ENCODE measurements at places on chromosomes 2 and 18.

DNA sequence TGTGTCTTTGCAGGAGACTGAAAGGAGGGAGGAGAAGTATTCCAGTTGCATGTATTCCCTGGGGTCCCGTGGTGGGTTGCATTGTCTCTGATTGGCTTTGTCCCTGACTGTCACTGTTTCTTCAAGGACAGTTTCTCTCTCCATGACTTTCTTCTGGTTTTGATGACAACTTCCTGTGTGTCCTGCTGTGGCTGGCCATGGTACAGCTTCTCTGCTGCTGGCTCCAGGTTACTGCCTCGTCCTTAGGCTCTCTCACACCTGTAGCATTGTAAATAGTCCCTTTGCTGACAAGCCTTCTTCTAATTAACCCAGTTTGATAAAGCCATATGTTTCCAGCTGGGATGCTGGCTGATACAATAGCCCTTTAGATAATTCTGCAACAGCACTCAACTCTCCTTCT lies 129.0 kb downstream of the LPIN1 start:
- no peak for DNase-seq

DNA sequence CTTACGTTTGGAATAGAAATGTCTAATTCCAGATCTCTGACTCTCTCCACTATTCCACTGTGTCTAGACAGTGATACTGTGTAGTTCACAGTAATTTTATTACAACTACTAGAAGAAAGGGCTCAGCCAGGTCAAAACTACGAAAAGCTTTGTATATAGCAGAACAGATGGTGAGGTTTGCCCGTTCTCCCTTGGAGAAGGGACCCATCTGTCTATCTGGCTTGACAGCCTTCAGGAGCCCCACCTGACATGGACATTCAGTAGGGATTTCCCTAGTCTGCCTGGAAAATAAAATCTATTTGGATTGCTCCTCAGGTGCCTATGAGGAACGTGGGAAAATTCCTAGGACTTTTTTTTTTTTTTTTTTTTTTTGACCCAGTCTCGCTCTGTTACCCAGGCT lies 435.4 kb downstream of the NRXN1 start:
- DNase-seq, result no peak

- no peak for DNase-seq
Measured at GRCh38 chr2:20049637-20050036, 1.8 kb downstream of the LAPTM4A start.

GRCh38 chr2:112750560-112750843 lies 13.9 kb downstream of the CKAP2L start:
- DNase-seq, result no peak

DNA sequence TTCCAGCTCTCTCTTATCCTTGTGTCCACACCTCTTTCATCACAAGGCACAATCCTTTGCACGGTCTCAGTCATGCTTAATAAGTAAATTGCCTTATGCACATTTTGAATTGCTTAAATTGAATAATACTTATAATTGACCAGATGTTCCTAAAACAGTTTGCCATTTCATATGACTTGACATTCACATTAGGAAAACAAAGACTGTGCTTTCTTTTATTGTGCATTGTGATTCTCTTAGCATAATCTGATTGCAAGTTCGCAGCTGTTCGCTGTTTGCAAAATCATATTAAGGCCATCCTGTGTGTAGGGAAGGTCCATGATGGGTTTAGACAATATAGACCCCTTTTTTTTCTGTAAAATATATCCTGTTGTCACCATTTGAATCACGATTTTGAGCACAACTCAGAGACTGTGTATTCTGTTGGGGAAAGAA lies 75.6 kb downstream of the RNF144A start:
- no peak for DNase-seq

- DNase-seq, result no peak
Measured at GRCh38 chr2:86416146-86416545, 25.0 kb upstream of the KDM3A start.

DNA sequence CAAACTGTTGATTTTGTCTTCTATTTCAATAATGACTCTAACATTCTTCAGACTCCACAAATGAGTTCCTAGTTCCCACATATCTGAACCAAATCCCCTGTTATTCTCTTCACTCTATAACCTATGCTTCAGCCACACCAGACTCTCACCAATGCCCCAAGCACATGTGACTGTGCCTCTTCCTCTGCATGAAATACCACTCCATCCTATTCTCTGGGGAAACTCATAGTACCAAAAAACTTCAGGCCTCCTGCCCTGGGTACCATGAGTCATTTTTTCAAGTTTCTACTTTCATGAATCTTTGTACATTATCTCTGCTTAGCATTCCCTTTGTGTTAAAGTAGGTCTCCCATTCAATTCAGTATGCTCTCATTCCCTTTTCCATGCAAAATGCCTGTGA lies 353.2 kb downstream of the ZEB2 start:
- no peak for DNase-seq

DNA sequence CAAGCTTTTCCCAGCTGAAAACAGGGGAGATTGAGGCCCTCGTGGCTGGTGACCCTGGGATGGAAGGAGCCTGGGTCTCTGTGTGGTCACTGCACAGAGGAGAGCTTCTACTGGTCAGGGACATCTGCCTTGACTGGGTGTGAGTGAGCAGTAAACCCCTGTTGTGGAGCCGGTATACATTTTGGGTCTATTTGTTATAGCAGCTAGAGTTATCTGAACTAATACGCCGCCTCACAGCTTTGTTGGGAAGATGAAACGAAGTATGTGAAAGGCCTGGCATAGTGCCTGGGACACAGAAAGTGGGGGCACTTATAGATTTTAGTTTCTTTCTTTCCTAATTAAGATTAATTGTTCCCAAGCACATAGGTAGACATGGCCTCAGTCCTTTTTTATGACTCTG lies 72.2 kb upstream of the HPCAL1 start:
- no peak for DNase-seq

GRCh38 chr2:4246364-4247131 lies 543.2 kb downstream of the DCDC2C start:
- no peak for DNase-seq

DNA sequence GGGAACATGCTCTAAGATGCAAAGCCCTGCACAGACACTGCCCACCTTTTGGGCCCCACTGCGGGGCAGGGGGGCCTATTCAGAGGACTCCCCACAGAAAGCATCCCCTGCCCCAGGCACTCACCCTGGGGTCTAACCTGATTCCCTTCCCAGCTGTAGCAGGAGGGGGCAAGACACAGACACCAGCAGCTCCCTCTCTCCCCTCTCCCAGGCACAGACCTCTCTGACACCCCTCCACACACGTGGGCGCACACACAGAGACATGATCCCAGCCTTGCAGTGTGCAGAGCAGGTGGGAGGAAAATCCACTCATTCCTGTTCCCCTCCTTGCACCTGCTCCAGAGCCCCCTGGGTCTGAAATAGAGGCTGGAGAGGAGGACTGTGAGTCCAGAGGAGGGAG lies 10.7 kb downstream of the TNS1 start:
- DNase-seq, result no peak

DNA sequence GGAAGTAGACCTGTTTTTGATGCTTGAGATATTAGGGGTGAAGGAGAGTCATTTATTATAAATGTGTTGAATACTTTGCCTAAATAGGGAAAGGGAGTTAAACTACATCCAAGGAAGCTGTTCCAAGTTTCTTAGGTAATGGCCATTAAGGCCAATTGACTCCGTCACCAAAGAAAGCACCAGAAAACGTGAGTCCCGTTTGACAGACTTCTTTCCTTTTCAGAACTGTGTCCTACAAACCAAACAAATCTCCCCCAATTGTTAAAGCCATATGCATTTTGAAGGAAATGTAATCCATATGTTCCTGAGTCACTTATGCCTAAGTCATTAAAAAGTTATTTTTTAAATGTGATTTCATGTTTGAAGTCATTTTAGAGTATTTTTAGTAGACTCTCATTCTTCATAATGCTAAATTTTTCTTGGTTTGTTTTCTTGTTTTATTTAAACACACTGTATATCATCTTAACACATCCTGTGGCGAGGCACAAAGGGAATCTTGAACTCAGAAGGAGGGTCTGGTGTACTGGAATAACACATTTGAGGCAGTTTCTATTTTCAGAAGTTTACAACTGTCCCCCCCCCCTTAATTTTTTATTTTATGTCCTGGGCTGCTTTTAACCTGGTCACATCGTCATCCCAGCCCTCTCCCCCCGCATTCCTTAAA lies 133.7 kb downstream of the RHBDD1 start:
- DNase-seq, result no peak

DNA sequence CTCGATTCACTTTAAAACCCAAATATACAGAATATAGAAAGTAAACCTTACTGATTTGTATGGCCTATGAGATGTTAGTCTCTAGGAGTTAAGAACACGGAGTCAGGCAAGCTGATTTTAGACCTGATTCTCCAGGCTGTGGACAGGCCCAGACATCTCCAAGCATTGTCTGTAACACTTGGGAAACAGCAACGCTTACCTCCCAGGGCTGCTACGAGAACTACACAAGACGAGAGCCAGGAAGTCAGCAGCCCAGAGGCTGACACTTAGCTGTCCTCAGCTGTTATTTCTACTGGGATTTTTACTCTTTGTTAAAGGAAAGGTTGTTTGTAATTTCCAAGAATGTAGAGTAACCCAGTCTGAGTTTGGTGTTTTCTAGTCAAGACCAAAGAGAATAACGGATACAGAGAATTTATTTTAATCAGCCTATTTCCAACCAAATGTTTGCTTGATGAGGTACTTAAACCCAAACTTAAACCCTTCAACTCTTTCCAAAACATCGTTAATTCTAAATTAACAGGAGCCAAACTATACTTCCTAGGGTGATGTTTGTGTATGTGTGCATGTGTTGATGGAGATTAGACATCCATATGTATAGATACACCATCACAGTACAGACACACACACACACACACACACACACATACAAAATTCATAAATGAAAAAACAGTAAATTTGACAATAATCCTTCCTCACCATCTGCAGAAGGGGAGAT lies 123.4 kb downstream of the LAMA1 start:
- DNase-seq, result no peak

DNA sequence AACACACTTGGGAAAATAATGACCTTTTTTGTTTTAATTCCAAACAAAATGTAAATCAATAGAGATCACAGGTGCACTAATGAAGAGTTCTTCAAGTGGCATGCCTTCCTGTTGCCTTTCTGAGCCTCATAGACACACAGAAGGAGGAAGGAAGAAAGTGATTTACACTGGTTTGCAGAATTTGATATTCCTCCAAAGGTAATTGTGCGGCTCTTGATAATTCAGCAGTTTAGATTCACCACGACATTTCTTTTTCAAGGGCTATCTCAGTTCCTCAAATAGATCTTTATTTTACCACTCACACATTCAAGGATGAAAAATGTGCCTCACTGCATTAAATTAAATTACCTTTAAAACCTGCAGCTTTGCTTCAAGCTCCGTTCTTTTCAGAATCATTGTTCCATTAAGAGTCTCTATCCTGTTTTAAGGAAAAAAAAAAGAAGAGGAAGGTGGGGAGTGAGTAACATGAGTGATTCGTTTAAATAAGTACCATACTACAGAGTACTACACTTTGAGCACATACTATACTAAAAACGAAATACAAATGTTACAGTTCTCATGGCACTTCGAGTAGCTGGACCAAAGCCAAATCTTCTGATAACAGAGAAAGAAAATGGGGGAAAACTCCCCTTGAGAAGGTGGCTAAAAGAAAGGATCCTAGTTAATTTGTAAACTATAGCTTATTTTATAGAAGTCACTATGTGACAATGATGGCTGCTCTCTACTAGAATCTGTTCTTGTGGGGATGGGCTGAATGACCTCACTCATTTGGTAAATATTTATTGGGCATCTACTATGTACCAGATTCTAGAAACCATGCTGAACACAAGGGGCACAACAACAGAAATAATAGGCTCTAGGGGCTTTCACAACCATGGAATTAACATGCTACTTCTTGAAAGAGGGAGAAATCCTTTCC lies 16.6 kb downstream of the CYTIP start:
- DNase-seq, result no peak

DNA sequence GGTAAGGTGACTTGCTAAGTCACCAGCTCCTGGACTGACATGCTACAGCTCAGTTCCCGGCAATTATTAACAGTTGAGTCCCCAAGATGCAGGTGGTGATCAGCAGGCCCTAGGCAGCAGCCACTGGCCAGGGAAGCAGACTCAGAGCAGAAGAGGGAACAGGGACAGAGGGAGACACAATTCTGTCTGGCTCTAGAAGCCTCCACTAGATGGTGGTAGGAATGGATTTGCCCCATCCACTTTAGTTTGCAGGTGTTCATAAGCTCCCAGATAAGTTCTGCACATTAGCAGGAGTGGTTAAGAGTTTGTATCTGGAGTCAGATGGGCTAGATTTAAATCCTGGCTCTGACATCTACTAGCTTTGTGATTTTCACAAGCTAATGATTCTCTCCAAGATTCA lies 25.5 kb upstream of the SLC1A4 start:
- no peak for DNase-seq

DNA sequence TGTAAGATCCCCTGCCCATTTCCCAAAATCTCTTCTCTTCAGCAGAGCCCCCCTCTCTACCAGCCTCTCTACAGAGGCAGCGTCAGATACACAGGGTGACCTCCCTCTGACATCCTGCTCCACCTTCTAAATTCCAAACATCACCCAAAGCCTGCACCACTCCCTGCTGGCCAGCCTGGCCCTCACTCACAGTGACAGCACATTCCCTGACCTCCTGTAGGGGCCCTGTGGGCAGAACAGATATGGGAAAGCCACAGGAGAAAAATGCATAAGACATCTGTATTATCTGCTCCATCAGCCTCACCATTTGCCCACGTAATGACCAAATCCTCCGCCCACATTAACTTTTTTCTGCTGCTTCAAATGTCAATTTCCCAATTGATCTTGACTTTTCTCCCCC lies 40.6 kb downstream of the TRABD2A start:
- no peak for DNase-seq

DNA sequence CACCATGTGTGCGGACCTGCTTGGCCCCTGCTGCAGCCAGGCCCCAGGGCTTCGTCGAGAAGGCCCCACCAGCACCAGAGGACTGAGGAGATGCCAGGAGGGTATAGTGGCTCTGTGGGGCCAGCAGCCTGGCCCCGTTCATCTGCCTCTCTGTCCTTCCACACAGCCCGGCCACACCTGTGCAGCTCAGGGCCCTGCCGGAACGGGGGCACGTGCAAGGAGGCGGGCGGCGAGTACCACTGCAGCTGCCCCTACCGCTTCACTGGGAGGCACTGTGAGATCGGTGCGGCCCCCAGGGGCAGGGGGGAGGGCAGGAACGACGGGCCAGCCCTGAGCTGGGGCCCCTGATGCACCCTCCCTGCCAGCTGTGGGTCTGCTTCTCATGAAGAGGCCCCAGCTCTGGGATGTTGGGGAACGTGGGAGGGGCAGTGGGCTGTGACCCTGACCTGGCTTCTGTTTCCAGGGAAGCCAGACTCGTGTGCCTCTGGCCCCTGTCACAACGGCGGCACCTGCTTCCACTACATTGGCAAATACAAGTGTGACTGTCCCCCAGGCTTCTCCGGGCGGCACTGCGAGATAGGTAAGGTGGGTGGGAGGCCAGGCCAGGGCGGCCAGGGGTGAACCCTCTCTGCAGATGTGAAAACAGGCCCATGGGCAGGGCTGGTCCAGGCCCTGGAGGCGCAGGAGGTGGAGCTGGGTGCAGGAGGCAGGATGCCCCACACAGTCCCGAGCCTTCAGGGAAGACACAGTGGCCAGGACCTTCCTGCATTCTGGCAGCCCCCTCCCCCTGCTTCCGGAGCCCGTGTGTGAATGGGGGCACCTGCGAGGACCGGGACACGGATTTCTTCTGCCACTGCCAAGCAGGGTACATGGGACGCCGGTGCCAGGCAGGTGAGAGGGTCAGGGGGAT lies 50.3 kb downstream of the MTERF4 start:
- no peak for DNase-seq

GRCh38 chr2:11873356-11874154 lies 127.1 kb downstream of the LPIN1 start:
- no peak for DNase-seq
